ENCODE measurements at places on chromosomes 13 and 19.

DNA sequence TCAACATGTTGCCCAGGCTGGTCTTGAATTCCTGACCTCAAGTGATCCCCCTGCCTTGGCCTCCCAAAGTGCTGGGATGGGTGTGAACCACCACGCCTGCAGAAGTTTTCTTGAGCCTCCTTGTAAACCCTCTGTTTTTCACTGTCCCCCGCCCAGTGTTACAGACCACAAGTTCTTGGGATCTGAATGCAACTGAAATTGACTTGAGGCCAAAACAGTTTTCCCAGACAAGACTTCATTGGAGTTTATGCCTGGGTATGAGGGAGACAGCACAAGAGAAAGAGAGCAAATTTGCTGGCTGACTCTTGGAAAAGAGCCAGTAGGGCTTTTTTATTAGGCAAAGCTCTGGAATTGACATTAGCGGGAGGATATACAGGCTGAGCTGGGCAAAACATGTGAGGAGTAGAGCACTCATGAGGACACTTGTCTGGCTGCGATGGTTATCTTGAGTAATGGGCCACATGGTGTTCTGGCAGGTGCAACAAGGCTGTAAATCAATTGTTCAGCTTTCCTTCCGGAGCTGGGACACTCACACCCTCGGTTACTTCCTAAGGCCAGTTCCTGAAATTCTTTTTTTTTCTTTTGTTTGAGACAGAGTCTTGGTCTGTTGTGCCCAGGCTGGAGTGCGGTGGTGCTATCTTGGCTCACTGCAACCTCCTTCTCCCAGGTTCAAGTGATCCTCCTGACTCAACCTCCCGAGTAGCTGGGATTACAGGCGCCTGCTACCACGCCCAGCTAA is 12.7 kb upstream of the HNRNPL start:
- no peak for DNase-seq

DNA sequence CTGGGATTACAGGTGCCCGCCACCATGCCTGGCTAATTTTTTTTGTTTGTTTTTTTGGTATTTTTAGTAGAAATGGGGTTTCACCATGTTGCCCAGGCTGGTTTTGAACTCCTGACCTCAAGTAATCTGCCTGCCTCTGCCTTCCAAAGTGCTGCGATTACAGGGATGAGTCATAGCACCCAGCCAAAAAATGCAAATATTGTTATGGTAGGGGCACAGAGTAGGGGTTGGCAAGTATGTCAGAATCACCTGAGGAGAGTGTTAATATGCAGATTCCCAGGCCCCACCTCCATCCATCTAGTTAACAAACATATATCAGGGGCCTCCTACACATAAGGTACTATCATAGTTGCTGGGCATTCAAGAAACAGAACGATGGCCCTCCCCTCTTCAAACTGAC is 44.7 kb downstream of the VAV1 start:
- no peak for DNase-seq

GRCh38 chr19:44866664-44867063 is 20.6 kb downstream of the NECTIN2 start:
- DNase-seq = no peak

DNA sequence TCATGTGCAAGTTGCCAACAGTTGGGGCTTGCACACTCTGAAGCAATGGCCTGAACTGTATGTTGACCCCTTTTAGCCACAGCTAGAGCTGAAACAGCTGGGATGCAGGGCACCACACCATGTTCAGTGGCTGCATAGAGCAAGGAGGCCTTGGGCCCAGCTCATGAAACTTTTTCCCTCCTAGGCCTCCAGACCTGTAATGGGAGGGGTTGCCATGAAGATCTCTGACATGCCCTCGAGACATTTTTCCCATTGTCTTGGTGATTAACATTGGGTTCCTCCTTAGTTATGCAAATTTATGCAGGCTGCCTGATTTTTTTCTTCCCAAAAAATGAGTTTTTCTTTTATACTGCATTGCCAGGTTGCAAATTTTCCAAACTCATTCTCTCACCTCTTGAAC is 165.1 kb upstream of the PRR20A start:
- DNase-seq = no peak

- no peak for DNase-seq
Observed at GRCh38 chr19:15304140-15304705, 28.1 kb downstream of the BRD4 start.

All from AG09319 (cell line).